ENCODE measurements at places on chromosomes 1 and 21.
A peak's percentile ranks its signal among the peaks of the same experiment; 100 is the strongest.

DNA sequence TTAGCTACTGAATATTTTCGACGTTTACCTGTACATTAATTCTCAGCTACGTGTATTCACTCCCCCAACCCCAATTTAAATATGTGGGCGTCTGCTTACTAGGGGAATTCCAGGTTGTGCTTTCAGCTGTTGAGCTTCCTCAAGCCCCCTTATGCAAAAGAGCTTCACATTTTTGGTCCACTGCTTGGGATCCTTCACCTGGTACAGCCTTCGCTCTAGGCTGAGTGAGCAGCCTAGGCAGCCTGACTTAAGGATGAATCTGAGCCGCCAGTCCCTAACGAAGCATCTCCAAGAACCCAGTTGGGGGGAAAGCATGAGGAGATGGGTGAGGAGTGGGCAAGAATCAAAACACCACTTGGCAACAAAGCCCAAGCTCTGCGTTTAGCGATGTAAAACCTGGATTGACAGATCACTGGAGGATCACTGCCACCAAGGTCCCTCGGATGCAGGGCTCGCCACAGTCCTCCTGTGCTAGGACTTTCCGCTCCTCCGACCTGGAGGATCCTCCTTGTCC lies 674 bp downstream of the BCL10 start:
- DNase-seq: peak; percentile 13

GRCh38 chr21:33189824-33190223 lies 39.9 kb upstream of the IFNAR2 start:
- no peak for DNase-seq

- no peak for DNase-seq
These were observed 1144.6 kb upstream of the ADGRL2 start for GRCh38 chr1:80656014-80656636.

- DNase-seq: no peak
These were observed 12.2 kb downstream of the CRABP2 start for GRCh38 chr1:156692925-156693847.

DNA sequence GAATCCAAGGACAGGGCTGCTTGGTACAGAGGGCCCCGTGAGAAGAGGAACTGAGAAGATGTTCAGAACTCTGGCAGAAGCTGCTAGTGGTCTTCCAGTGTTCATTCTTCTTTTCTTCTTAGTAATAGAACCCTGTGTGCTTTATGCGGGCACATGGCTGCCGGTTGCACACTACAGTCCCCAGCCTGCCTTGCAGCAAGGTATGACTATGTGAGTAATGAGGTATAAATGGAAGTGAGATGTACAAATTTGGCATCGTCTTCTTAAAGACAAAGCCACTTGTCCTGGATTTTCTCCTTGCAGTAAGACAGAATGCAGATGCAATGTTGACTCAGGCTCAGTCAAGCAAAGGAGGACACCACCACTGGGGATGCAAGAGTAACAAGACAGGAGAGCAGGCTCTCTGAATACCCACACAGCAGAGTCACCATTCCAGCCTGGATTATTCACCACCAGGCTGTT lies 15.0 kb upstream of the ATP1B1 start:
- DNase-seq: no peak

GRCh38 chr1:60431593-60431992 lies 358.0 kb upstream of the C1orf87 start:
- no peak for DNase-seq

DNA sequence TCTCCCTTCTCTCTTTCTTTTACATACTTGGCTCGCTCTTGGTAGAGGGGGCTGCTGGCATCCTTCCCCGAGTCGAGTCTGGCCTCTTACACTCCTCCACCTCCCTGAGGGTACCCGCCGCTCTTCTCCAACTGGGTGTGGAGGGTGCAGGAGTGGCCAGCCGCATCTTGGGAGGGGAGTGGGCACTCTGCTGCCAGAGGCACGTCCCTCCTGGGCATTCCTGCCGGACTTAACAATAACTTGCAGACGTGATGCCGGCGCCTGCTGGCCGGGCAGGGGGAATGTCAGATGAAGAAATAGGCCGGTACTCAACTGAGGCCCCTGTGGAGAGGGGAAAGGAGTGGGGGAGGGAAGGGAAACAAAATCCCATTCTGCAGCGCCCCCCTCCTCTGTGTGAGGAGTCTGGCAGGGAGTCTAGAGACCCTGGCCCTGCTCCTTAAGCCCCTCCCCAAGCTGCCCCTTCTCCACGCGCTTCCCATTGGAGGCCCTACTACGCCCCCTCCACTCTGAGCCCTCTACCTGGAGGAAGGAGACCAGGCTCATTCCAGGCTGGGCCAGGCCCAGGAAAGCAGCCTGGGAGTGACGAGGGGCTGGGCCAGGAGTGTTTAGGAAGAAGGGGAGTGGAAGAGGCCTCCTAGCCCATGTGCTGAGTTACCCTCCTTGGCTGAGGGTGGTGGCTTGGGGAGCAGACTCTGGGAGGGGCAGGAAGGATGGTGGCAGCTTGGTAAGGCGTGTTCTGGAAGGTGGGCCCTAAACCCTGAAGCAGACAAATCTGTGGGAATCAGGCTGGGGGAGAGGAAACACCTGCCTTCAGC lies 1.8 kb downstream of the ATP2B4 start:
- no peak for DNase-seq

DNA sequence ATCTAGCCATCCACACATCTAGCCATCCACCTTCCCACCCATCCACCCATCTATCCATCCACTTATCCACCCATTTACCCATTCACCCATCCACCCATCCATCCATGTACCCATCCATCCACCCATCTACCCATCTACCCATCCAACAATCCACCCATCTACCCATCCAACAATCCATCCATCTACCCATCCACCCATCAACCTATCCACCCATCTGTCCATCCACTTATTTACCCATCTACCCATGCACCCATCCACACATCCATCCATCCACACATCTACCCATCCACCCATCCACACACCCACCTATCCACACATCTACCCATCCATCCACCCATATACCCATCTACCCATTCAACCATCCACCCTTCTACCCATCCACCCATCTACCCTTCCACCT lies 238.4 kb downstream of the DYRK1A start:
- no peak for DNase-seq

DNA sequence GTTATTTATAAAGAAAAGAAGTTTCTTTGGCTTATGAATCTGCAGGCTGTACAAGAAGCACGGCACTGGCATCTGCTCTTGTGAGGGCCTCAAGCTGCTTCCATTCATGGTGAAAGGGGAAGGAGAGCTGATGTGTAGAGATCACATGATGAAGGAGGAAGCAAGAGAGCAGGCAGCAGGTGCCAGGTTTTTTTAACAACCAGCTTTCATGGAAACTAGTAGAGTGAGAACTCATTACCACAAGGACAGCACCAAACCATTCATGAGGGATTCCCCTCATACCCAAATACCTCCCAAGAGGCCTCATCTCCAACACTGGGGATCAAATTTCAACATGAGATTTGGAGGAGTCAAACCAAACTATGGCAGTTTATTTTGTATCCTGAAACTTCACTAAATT lies 85.8 kb upstream of the CAMK1G start:
- DNase-seq: no peak

DNA sequence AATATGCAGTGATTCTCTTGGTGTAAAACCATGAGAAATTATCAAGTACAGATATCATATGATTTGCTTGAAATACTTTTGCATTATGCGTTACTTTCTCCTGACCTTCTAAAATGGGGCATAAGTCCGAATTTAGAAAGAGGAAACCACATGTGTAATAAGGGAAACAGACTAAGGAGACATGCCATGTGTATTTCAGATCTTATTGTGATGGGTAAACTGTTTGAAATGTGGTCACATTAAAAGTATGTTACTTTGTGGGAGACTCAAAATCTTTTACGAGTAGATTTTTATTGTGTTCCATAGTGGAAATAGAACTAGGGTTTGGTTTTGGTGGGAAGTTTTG lies 173.0 kb downstream of the NFIA start:
- no peak for DNase-seq

- DNase-seq: no peak
These were observed 143.2 kb downstream of the PTPRU start for GRCh38 chr1:29379443-29380073.

- DNase-seq: no peak
These were observed 24.1 kb downstream of the THRAP3 start for GRCh38 chr1:36248250-36248894.

DNA sequence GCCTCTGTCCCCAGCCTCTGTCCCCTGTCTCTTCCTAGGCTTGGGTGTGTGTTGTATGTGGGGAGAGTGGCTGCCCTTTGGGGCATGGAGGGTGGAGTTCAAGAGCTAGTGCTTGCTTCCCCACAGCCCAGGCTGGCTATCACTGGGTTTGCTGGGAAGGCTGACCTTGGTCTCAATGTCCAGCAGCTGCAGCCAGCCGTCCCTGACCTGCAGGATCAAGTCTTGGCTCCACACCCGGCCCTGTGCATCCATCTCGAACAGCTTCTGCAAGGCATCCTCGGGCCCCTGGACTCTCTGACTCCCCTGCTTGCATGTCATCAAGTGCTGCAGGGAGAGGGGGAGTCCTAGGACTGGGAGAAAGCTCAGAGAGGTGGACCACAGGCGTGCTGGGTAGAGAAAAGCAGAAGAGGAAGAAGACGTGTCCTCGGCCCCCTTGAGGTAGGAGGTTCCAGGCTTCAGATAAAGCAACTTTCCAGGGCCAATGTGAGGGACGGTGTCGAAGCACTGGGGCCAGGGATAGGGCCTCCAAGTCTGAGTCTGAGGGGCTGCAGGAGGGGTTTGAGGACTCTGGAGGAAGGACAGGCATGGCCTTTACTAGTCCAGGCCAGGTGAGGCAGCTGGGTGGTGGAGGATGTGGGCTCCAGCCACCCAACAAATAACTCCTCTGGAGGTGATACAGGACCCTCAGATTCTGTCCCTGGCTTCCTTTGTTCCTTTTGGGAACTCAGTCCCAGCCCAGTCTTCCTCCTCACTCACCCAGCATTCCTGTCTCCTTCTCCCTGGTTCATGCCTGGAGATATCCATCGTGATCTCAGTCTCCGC lies 4.0 kb downstream of the EPS8L3 start:
- DNase-seq: no peak

GRCh38 chr1:201391651-201392511 lies 7.2 kb downstream of the LAD1 start:
- no peak for DNase-seq

DNA sequence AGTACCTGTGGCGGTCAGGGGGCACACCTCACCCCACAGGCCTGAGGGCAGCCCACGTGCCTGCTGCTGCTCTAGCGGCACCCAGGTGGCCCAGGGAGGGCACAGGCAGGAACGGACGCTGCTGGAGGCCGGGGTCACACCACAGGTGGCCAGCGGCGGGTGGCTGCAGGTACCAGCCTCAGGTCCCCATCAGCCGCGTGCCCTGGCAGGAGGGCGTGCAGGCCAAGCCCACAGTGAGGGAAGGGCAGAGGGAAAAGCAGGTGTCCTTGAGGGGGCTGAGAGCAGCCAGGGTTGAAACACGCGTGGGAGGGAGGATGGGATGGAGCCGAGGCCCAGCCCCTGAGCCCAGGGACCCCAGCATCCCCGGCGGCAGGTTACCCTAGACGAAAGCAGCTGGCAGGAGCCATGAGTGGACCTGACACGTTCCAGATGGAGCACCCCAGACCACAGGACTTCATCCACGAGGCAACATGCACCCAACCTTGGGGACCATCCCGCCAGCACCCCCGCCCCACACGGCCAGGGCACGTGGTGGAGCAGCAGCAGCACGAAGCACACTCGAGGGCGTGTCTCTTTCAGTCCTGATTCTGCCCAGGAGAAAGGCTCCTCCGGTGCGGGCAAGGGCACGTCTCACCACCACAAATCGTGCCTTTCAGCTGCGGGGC lies 3.7 kb downstream of the SLC19A1 start:
- no peak for DNase-seq

DNA sequence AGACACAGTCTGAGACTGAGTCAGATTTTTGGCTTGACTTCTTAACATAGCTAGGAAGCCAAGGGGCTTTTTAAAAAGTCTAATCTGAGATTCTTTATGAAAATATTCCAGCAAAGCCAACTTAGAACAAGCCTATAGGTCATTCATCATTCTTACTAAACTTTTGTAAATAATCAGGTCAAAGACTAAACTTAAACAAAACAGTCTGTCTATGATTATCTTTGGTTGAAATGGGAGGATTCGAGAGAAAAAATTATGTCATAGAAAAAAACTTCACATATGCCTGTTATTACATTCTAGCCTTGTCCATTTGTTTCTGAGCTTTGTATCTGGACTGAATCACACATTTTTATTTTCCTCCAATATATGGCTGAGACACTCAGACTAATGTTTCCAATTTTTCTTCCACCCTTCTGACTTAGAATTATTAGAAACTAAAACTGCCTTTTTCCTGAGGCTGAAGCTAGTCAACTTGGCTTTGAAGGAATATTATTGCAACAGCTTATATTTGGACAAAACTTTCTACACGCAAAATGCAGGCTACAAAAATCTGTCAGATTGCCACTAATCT lies 83.3 kb downstream of the ETS2 start:
- no peak for DNase-seq

GRCh38 chr1:245014247-245015029 lies 140.3 kb upstream of the KIF26B start:
- DNase-seq: no peak

DNA sequence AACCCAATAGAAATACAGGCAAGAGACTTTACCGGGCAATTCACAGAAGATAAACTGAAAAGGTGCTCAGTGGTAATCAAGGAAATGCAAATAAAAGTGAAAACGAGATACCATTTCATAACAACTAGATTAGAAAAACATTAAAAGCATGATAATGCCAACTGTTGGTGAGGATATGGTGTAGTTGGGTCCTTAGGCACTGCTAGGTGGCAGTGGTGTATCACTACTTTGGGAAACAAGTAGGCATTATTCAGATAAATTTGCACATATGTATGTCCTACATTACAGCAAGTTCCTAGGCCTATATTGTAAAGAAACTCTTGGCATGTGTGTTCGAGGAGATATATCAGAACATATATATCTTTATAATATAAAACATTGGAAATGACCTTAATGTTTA lies 31.0 kb downstream of the AZIN2 start:
- DNase-seq: peak; percentile 36

- no peak for DNase-seq
These were observed 1492.1 kb downstream of the MRPL39 start for GRCh38 chr21:24115141-24115540.

DNA sequence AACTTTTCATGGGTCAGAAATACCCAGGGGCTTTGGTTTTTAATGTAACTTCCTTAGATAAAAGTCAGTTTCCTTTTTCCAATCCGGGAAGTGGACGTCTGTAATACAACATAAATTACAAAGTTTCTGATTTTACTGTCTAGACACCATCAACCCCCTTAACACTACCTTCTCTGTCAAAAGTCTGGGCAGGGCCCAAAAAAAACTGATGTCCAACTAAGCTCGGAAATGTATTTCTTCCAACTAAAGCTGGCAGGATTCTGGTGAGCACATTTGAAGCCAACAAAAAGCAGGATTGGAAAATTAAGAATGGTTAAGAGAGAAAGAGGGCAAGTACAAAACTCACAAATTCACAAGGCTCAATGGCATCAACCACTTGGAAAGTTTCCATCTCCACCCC lies 24.3 kb downstream of the DDAH1 start:
- no peak for DNase-seq

- DNase-seq: no peak
These were observed 6.6 kb upstream of the ZNF669 start for GRCh38 chr1:247110627-247111258.

All from cerebellum (tissue), 4 donors.